ENCODE measurements at places on chromosomes 4 and X. TPM values are rescaled to one million over a fixed set of nuclear protein-coding genes. Genes with fewer than 3 reads are reported as not detected.

Gene NUP62CL
- 3.1 TPM for total RNA-seq

Gene TRAPPC11
- total RNA-seq, result 33.1 TPM

Gene NEIL3
- total RNA-seq, result 34.6 TPM

Gene MAGEE2
- total RNA-seq, result not detected

Gene ADAM29
- total RNA-seq, result not detected

Gene PCYT1B
- total RNA-seq, result not detected

Gene DRD5
- not detected for total RNA-seq

Gene MTCP1
- total RNA-seq, result 18.1 TPM

Gene ATP2B3
- total RNA-seq, result 0.05 TPM

Gene TLR2
- 2.0 TPM for total RNA-seq

Gene MAGEA2B
- not detected for total RNA-seq

Gene GAR1
- 23.6 TPM for total RNA-seq

DNA sequence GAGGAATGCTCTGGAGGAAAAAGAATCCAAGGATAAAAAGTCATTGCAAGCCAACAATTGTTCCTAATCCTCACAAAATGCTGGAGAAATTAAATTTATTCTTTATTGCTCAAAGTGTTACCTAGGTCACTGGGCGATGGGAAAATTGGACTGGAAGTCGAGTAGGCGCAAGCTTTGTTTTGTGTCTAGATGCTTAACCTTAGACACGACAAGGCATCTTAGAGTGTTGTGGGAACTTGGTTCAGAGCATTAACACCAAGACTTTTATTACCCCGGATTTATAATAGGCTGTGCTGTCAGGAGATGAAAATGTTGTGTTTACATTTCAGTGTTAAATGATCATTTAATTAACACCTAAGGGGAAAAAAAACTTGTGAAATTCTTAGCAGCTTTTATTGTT is 25.1 kb downstream of the SLIT2 start:
- no peak for DNase-seq

GRCh38 chr4:171573181-171573580 is 240.0 kb upstream of the GALNTL6 start:
- DNase-seq, result no peak

DNA sequence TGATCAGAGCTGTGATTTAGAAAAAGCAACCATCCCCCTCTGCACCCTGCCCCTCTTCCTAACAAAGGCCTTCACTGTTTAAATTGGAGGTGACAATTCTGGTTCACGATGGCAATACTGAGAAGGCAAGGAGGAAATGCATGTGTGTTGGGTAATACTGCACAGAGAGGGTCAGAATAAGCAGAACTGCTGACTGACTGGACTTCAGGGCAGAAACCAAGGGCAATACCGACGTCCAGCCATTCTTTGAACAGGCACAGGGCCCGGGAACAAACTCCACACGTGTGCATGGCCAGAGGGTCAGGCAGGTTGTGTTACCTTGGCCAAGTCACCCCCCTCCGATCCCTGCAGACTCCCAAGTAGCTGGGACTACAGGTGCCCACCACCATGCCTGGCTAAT is 6.0 kb downstream of the ACSL1 start:
- no peak for DNase-seq

DNA sequence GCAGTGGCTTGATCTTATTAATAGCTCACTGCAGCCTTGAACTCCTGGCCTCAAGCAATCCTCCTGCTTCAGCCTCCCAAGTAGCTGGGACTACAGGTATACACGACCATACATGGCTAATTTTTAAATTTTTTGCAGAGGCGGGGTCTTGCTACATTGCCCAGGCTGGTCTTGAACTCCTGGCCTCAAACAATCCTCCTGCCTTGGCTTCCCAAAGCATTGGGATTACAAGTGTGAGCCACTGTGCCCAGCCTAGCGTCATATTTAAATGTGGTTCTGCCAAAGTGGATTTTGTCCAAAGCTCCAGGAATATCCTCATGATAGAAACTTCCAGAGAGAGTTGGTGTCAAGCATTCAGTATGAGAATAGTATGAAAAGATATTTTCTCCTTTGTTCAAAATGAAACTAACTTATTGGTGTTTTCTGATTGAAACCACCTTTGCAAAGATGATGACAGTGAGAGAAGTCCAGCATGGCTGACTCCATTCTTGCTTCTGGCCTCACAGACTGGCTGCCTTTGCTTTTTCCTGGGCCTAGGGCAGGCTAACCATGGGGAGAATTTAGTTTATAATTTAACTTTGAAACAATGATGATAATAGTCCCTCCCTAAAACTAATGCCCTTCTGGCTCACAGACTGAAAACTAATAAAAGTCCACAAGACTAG is 129.0 kb downstream of the C4orf51 start:
- DNase-seq, result no peak

DNA sequence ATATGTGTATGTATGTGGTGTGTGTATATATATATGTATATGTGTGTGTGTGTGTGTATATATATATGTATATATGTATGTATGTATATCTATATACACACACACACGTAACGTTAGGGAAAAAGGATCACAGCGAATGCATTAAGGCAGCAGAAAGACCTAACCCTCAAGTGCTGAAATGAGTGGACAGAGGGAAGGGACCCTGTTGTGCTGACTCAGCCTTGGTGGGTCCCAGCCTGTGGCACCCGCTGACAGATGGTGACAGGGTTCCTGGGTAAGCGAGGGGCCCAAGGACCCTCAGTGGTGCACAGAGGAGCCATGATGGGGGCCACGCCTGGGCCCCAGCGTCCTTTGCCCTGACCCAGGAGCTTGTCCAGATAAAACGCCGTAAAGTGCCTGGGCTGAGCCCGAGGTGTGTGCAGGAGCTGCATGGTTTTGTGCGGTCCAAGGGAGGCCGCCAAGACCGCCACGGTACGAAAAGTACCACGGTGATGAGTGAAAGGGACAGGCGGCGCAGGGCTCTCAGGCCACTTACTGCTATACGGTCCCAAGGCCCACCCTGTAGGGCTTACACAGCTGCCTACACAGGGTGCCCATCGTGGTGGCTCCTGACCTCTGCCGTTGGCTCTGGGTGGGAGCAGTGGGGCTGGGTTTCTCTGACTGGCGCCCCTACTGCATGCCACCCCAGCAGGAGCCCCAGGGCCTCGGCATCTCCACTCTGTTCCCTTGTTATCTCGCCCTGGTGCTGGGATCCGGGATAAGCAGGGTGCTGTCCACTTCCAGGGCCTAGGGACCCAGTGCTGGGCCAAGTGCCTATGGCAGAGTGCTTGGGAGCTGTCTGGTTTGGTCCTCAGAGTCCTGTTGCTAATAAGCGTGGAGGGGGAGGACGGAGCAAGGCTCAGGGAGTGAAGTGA is 10.0 kb downstream of the SH3BP2 start:
- DNase-seq, result no peak

- no peak for DNase-seq
These were observed 32.9 kb upstream of the PRPS2 start for GRCh38 chrX:12758291-12758690.

GRCh38 chr4:61299316-61299715 is 99.2 kb downstream of the ADGRL3 start:
- DNase-seq, result no peak

DNA sequence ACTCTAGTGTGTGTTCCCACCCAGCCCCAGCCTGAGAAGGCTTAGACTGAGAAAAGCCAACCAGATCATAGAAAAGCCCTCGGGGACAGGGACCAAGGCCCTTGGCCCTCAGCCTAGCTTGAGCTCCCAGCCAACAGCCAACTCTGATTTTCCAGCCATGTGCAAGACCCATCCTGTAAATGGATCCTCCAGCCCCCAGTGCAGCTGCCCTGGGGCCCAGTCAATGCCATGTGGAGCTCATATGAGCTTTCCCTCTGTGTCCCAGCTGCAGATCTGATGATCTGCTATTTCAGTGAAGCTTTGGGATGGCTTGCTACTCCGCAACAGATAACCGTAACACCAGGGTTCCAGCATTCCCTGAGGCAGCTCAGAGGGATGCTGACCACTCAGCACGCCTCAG is 40.5 kb upstream of the CDKN2AIP start:
- DNase-seq, result no peak

- no peak for DNase-seq
These were observed 60.0 kb downstream of the TIGD2 start for GRCh38 chr4:89171176-89171805.

GRCh38 chr4:41930139-41930831 is 4.9 kb upstream of the TMEM33 start:
- no peak for DNase-seq

DNA sequence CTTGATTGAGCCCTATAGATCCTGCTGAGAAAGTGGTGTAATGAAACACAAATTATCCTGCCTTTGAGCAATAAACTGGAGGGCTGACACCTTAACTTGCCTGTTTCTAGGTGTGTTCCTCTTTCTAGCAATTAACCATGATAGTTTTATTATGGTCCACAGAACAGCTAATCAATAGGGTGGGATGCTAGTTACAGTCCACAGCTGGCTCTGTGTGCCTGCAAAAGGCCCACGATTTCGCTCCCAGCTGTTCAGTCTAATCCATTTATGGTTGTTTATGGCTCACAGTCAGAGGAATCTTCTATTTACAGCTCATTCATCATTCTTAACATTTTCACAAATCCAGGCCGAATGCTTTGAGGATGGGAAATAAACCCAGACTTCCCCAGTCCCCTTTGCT is 674.9 kb downstream of the SMARCA1 start:
- DNase-seq, result no peak

DNA sequence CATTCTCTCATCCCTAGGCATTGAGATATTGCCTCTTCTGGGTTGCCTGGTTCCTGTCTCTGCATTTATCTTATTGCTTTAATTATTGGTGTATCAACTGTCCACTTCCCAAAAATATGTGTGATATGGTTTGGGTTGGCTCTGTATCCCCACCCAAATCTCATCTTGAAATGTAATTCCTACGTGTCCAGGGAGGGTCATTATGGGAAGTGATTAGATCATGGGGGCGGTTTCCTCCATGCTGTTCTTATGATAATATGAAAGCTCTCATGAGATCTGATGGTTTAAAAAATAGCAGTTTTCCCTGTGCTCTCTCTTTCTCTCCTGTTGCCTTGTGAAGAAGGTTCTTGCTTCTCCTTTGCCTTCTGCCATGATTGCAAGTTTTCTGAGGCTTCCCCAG is 308.3 kb upstream of the HS3ST1 start:
- no peak for DNase-seq

- DNase-seq, result no peak
These were observed 89.4 kb downstream of the ABLIM2 start for GRCh38 chr4:8069102-8069752.

DNA sequence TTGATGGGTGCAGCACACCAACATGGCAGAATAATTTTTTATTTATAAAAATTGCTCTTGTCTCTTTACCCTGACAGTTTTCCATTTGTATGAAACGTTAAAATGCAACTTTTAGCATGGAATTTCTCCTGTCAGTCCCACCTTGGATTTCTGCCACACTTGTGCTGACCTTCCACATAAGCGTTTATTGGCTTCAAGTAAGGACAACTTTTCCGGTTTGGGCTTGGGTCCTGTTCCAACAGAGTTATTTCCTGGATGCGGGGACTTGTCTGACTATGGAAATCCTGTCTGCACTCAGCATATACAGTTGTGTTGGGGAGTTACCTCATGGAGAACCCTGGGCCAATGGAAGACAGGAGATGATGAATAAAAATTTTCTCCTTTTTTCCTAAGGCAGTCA is 294.7 kb downstream of the NAF1 start:
- DNase-seq, result no peak

DNA sequence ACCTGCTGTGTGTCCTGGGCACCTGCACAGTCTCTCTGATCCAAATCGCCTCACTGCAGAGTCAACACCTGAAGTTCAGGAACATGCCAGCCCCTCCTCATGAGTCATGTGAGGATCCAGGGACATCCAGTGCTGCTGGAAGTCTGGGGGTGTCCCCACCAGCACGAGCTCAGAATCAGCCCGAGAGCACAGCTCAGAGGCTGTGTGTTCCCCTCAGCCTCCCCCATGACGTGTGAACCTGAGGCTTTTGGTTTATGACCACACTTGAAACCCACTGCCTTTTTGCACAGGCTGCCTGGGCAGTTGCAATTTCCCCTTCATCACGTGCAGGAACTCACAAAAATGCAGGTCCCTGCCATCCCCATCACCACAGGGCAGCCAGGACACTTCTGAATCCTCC is 47.1 kb downstream of the PPP2R2C start:
- no peak for DNase-seq

- DNase-seq, result no peak
These were observed 493 bp upstream of the KCNIP4 start for GRCh38 chr4:21949073-21949457.

DNA sequence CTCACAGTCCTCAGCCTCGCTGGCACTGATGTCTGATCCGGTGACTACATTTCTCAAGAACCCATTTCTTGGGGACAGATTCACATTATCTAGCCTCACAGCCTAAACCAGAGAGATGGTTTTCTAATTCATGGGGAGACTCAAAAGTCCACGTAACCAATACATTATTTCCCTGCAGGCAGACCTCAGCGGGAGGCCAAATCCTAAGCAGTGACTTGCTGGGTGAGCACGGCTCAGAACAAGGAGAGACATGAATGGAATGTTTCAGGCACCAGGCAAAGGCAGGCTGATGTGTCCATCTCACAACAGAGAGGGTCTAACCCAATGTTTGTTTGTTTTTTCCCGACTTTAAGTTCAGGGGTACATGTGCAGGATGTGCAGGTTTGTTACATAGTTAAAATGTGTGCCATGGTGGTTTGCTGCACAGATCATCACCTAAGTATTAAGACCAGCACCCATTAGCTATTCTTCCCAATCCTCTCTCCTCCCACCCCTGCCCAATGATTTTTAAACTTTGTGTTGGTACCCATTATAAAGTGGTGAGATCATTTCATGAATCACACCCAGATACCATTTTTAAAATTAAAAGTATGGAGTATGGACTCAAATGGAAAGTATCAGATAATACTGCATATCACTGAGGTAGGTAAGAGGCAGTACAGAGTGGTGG is 53.3 kb downstream of the SCD5 start:
- DNase-seq, result no peak

GRCh38 chrX:24292353-24292752 is 21.5 kb downstream of the SUPT20HL2 start:
- no peak for DNase-seq

GRCh38 chr4:17502756-17503155 is 9.1 kb downstream of the QDPR start:
- DNase-seq, result no peak

DNA sequence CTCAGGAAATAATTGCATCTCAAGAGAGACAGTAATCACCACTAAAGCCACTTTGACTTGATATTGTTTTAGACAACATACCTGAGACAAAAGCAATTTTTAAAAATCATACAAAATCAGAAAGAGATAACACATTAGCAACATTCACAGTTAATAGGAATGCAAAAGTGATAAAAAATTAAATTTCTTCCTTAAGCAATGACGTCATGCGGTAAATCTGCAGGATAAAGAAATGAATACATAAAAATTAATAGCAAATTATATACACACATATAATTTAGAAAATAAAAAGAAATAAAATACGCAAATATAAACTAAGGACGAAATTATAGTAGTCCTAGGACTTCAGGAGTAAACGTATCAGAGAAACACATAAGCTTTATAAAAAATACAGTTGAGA is 866.5 kb upstream of the PRKX start:
- no peak for DNase-seq

DNA sequence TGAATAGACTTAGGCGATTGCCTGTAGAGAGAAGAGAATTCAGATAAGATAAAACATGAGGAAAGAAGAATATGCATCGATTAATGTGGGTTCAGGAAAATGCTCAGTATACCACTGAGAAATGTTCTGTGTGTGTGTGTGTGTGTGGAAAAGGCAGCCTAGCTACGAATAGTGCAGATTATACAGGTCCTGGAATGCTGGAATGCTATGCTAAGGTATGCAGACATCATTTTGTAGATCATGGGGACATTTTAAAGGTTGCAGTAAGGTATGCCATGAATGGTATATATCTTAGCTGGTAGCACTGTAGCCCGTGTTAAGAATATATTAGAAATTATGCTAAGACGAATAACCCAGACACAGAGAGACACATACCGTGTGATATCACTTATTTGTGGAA is 267.9 kb downstream of the TLL1 start:
- no peak for DNase-seq
